ENCODE measurements at places on chromosomes 16 and 17.

- DNase-seq: no peak
These were observed 18.9 kb upstream of the HERPUD1 start for GRCh38 chr16:56912746-56913708.

DNA sequence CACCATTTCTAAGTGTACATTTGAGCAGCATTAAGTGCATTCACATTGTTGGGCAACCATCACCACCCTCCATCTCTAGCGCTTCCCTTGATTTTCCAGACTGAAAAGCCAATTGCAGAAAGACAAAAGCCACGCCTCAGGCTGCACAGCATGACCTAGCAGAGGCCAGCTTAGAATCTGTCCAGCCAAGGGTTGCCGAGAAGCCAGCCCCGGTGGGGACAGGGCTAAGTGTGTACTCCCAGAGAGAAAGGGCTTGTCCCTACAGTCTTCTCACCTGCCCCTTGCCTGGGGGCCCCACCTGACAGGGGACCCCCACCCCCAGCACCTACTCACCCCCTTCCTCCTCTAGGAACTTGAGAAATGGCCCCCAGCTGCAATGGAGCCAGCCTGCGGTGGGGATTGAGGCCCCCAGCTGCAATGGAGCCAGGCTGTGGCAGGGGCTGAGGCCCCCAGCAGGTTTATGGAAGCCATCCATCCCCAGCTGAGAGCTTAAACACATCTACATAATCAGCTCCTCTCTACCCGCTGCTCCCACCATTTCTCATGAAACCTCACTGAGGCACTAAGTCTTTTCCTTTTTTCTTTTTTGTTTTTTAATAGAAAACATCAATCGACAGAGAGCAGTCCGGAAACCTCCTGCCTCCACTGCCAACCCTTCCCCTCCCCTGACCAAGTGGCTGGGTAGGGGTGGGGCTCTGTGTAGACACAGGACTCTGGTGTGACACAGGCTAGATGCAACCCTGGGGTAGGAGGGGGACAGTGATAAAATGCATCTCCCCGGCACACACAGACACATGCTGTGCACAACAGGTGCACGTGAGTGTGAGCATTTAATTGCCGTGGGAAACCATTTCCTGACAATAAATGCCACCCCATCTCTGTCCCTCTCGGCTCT is 77.9 kb downstream of the CCT6B start:
- DNase-seq: no peak

- no peak for DNase-seq
These were observed 27.1 kb downstream of the PPM1D start for GRCh38 chr17:60627124-60627523.

- no peak for DNase-seq
These were observed 15.8 kb upstream of the UQCRC2 start for GRCh38 chr16:21937336-21937829.

DNA sequence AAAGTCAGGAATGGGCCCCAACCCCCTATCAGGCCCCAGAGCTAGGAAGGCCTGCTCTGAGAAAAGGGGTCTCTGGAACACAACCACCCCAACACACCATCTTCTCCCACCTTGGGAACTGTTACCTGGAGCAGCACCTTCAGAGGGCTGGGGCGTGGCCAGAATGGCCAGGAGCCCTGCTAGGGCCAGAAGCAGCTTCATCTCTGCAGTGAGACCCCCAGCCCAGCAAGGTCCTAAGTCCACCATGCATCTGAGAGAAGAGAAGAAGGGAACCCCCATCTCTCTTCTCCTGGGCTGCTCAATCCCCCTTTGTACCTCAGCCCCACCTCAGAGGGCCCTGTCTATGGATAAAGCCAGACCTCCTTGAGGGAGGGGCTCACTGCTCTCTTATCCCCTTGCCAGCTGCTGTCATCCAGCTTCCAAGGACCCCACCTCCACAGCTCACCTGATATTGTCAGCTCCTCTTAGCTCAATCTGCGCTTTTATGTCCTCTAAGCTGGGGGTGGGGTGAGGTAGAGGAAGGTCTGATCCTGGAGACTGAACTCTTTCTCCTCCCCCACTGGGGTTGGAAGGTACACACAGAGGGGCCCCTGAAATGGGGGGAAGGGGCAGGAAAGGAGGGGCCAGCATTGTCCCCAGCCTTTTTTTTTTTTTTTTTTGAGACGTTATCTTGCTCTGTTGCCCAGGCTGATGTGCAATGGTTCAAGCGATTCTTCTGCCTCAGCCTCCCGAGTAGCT is at the start of gene MPO:
Gene MPO (minus strand): TSS at position 456 of the 738 bp plus-strand sequence. CDS start 177 bp downstream, at position 279.
- DNase-seq: no peak

- no peak for DNase-seq
These were observed 109.4 kb downstream of the BANP start for GRCh38 chr16:88060524-88061219.

DNA sequence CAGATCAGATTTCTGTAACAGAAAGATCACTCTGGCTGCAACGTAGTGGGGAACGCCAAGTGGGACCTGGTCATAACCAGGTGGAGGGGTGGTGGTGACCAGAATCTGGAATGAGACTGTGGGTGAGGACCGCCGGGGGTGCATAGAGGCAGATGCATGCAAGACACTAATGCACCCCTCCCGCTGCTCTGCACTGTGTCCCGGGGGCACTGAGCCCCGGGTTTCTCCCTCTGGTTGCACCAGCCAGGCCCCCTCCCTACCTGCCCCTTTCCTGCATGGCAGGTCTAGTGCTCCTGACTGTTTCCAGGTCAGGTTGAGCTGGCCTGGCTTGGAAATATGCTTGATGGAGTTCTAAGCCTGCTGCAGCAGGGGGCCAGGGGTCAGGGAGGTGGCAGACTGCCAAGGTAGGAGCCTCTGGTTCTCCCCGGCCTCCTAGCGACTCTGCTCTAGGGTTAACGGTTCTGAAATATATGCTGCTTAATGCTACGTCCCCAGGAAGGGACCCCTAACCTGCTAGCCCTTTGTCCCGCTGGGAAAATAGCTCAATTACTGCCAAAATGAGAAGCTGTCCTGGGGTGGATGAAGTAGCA is 94.3 kb downstream of the SDK2 start:
- DNase-seq: no peak

- no peak for DNase-seq
These were observed 79.8 kb downstream of the ENGASE start for GRCh38 chr17:79154446-79154845.

GRCh38 chr16:90046971-90047713 is 27.9 kb upstream of the DBNDD1 start:
- no peak for DNase-seq

- no peak for DNase-seq
These were observed 90.2 kb downstream of the CDH8 start for GRCh38 chr16:61946019-61946418.

DNA sequence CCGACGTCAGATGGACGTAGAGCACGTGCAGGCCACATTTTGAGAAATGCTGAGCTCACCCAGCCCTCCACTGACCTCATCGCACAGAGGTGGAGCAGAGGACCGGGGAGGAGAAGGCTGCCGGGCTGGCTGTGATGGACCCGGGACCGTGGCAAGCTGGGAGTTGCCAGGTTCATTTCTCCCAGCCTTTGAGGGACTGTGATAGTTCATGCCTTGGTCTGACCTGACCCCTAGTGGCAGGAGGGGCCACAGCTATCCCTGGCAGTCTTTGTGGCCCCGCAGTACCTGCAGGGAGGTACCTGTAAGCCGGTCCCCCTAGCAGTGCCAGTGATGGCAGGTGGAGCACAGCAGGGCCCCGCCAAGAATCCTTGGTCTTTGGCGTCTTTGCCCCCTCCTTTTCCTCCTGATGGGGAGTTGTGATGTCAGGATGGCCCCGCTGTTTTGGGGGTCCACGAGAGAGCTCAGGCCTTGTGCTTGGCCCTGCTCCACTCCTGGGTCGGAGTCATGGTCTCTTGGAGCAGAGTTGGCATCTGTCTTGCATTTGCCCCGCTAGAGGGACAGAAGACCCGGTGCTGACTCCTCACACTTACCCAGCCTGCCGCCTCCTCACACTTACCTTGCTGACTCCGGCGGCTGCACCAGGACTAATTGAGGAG is 50.4 kb downstream of the OR1D5 start:
- DNase-seq: peak; percentile 58

- DNase-seq: no peak
These were observed 274.5 kb downstream of the C16orf95 start for GRCh38 chr16:87042551-87043230.

GRCh38 chr16:27326738-27327585 is 13.2 kb downstream of the IL4R start:
- no peak for DNase-seq

DNA sequence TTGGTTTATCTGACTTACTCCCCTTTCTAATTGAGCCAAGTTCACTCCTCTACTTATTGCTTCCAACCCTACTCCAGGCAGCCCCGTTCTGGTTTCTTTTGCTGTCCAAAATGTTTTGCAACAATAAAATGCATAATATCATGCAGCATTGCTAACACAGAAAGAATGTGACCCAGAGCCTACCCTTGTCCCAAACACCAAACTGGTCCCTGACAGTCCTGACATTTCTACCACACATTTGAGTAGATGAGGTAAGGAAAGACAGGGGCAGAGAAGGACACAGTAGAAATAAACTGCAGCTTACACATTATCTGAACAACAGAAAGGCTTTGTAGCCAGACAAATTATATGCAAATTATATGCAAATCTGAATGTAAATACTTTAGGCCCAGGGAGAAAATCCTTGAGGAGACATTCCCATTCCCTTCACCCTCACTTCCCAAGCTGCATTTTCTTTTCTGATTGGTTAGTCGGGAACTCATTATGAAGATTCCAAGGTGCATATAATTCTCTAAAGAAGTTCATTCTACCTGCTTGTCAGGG is 31.6 kb downstream of the SOX9 start:
- DNase-seq: no peak

- DNase-seq: no peak
These were observed 50.5 kb downstream of the MYO18A start for GRCh38 chr17:29129731-29130130.

DNA sequence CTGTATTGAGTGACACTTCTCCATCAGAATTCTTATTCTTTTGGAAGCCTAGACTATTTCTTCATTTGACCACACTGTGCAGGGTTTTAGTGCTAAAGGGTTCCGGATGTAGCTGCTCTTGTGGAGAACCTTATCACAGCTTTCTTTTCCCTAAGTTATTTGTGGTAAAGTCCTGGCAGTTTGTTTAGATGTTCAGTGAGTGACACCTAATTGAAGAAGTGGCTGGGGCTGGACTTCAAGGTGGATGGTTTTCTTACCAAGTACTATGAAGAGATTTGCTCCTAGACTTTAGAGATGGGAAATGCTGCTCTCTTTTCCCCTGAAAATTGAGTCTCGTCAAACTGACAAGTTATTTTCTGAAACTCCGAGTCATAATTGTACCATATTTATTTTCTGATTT is 144.0 kb upstream of the TBX2 start:
- no peak for DNase-seq

DNA sequence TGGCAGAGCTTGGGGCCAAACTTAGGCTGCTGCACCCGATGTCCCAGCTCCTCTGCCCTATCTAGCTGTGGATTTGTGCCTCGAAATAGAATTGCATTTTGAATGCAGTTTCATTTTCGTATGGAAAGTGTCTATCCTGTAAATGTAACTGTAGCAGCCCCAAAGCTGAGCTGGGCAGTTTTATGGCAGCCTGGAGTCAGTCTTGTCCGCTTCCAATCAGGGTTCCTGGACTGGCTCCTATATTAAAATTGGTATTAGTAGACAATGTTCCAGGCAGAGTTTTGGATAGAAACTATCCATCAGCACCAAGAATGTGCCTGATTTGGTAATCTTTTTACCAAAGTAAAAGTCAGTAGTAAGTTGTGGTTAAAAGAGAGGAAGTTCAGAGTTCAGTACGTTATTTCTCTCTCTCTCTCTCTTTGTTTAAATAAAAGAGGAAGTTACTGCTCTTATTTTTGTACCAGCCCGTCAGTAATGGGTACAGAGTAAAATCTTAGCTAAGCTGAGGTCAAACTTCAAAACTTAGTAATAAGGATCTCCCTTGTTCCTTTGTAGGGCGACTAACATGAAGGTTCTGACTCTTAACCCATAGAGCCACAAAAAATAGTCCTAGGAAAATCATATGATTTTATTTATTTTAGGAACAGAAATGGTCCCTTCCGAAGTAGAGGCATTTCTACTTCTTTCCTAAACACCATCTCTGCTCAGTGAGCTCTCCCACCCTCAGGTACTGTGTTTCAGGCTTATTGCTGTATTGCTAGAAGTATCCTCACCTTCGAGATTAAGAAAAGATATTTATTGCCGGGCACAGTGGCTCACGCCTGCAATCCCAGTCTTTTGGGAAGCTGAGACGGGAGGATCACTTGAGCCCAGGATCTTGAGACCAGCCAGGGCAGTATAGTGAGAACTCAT is 28.0 kb downstream of the PRKCB start:
- DNase-seq: no peak

DNA sequence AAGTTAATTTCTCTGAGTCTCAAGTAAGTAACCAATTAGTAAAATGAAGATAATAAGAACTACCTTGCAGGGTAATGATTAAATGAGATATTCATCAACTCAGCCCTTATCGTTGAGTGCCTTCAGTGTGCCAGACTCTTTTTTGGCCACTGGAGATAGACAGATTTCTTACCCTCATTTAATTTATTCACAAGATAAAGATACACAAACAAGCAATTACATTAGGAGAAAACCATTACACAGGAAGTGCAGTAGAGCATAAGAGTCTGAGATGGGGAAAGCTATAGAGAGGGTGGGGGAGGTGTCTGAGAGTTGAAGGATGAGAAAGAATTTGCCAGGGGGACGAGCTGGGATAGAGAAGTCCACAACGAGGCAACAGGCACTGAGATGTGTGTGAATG is 72.5 kb upstream of the BCAR1 start:
- DNase-seq: no peak
